ENCODE measurements at places on chromosomes 7 and 10. TPM values are rescaled to one million over a fixed set of nuclear protein-coding genes. Genes with fewer than 3 reads are reported as not detected.

DNA sequence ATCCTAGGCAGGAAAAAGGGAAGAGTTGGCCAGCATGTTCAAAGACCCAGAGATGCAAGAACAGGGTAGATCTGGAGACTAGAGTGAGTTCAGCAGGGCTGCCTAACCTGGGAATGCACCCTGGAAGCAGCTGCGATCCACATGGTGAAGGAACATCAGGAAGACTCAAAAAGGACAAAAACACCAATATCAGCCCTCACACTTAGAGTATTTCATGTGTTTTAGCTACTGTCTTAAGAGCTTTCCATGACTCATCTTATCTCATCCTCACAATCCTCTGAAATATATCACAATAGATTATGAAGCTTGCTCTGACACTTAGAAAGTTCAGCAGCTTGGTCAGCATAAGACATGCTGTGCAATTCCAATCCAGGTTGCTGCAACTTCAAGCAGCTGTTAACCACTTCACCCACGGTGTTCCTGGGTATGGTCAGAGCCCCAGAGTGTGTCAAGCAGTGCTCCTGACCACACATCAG, 380.9 kb downstream of the PARD3 start:
- H3K4me3 ChIP-seq = no peak overlapping the region
- no peaks in the 10 kb centered on the region for H3K27me3 ChIP-seq
- H3K27ac ChIP-seq = no peak overlapping the region
- H3K36me3 ChIP-seq = no peaks in the 10 kb centered on the region
- H3K4me1 ChIP-seq = no peaks in the 10 kb centered on the region
- DNase-seq = no peak

GRCh38 chr7:26419198-26419597, 127.5 kb downstream of the SNX10 start:
- DNase-seq = no peak
- no peak overlapping the region for H3K4me3 ChIP-seq
- H3K36me3 ChIP-seq = no peaks in the 10 kb centered on the region
- no peaks in the 10 kb centered on the region for H3K4me1 ChIP-seq

The OR6B1 gene
- total RNA-seq = not detected

DNA sequence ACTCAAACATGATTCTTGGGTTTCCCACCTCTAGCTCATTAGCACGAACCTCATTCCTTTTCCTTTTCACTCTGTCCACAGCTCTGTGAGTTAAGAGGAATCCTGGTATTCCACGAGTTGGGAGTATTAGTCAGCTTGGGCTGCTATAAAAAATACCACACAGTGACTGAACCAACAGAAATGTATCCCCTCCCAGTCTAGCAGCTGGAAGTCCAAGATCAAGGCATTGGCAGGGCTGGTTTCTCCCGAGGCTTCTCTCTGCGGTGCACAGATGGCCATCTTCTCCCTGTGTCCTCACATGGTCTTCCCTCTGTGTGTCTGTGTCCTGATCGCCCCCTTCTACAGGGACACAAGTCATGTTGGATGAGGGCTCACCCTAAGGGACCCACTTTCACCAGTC, 261.6 kb downstream of the TNS3 start:
- no peaks in the 10 kb centered on the region for H3K27me3 ChIP-seq
- no peaks in the 10 kb centered on the region for H3K4me1 ChIP-seq
- H3K27ac ChIP-seq = no peak overlapping the region

- H3K4me1 ChIP-seq = peaks cover 13% of the 10 kb centered on the region
- no peaks in the 10 kb centered on the region for H3K27me3 ChIP-seq
- no peak overlapping the region for H3K27ac ChIP-seq
- H3K36me3 ChIP-seq = no peaks in the 10 kb centered on the region
- H3K4me3 ChIP-seq = no peak overlapping the region
Measured at GRCh38 chr10:83990126-83990525, 149.2 kb upstream of the GHITM start.

GRCh38 chr10:114711176-114711868, 53.2 kb upstream of the ABLIM1 start:
- no peaks in the 10 kb centered on the region for H3K36me3 ChIP-seq
- no peak overlapping the region for H3K4me3 ChIP-seq
- H3K27ac ChIP-seq = no peak overlapping the region
- DNase-seq = no peak
- no peaks in the 10 kb centered on the region for H3K4me1 ChIP-seq
- H3K27me3 ChIP-seq = no peaks in the 10 kb centered on the region

Data from natural killer cell (primary cell).